ENCODE measurements at places on chromosomes 2 and 18.

DNA sequence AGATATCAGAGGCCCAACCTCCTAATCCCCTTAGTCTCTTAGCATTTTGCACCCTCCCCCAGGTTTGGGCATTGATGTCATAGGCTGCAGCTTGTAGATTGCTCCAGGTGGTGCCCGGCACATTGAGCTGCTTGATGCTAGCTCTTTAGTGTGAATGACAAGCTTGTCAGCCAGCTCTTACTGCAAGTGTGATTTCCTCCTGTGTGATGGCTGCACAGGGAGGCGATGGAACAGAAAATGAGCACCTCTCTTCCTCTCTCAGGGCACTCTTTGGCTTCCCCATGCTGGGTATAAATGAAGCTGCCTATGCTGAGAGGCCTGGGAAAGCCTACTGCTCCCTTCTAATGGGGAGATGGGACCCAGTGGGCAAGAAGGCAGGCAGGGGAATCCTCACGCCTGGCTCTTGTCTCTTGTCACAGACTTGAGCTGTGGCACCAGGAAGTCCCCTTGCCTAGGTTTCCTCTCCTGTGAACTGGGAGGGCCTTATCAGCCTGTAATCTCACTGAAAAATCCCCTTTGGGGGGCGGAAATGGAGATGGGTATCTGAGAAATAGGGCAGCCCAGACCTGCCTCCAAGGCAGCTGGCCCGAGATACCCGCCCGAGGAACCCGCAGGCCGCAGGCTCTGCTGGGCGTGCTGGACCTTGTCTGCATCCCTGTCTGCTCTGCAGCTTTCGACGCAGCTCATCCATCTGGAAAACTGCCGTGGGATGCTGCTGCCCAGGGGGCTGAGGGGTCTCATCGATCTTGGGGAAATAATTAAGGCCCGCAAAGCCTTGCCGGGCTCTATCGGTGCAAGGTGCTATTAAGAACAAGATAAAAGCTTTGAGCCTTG, 163.5 kb upstream of the CXCR4 start:
- no peak for DNase-seq

DNA sequence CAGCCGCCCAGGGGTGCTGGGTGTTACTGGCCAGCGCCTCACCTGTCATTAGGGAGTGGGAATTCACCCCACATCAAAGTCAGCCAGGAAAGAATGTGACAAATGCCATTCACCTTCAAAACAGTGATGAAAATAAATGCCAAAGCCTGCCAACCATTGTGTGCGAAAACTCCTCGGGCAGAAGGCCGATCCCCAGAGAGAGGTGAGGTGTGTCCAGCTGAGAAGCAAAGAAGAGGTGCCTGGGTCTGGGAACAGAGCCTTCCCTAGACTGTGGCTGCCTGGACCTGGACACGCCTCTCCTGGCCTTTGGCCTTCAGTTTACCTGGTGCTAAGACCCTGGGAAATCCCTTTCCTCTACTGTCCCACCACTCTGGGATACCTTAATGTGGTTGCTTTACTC, 142.7 kb downstream of the CYP26B1 start:
- DNase-seq = no peak

GRCh38 chr2:174634130-174635014, 36.8 kb upstream of the WIPF1 start:
- DNase-seq = no peak

GRCh38 chr2:26946841-26947784, 23.3 kb upstream of the MAPRE3 start:
- peak; percentile 19 for DNase-seq

- peak; percentile 81 for DNase-seq
Measured at GRCh38 chr2:96815326-96816126, 542 bp upstream of the CNNM3 start.

DNA sequence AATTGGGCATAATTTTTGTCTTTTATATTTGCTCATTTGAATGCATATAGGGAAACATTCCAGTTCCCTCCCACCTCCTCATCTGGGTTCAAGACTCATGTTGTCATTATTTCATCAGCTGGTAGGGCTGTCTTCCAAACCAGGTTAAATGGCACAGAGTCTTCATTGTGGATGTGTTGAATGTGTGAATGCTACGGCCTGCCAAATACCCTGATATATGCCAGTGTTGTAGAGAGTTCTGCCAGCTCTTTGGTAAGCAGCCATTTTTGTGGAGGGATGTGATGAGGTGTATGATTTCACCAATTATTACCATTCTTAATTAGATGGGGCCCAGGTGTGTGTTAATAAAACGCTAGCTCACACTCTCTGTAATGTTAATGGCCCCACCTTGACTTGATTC, 121.7 kb downstream of the LYPD6B start:
- DNase-seq = no peak

GRCh38 chr2:211846036-211846400, 692.6 kb downstream of the ERBB4 start:
- DNase-seq = no peak

GRCh38 chr2:492178-492577, 185.0 kb downstream of the TMEM18 start:
- no peak for DNase-seq

DNA sequence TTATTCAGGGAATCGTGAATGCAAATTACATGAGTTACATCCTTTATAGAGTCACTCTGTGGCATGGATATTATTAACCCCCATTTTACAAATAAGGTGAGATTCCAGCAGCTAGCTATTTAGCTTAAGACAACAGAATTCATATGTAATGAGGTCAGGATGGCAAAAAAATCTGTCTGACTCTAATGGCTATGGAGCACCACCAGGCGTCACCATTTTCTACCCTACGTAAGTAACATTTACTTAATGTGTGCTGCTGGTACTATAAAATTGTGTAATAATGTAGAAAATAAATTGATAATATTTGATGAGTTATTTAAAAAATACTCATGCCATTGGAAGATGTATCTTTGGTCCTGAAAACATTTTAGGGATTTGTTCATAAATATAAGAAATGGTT, 2040.1 kb upstream of the LRRTM1 start:
- DNase-seq = no peak

GRCh38 chr2:71330585-71331330, 824 bp upstream of the ZNF638 start:
- DNase-seq = no peak

DNA sequence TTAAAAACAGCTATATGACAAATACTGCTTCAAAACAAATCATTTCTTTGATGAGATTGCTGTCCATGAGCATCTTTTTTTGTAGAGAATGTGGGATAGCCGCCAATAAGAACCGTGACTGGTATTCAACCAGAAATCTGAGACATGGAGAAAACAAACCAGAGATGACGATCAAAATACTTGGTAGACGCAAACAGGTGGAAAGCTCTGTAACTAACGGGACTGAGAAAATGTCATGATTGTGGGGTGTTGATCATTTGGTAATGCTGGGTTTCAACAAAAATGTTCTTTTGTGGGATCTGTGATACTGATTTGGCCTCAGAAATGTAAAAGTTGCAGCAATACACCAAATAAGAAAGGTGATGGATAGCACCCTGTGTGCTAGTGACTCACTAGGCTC, 364.8 kb downstream of the NYAP2 start:
- DNase-seq = no peak

GRCh38 chr2:102284611-102285010, 26.8 kb upstream of the IL1RL1 start:
- DNase-seq = no peak

DNA sequence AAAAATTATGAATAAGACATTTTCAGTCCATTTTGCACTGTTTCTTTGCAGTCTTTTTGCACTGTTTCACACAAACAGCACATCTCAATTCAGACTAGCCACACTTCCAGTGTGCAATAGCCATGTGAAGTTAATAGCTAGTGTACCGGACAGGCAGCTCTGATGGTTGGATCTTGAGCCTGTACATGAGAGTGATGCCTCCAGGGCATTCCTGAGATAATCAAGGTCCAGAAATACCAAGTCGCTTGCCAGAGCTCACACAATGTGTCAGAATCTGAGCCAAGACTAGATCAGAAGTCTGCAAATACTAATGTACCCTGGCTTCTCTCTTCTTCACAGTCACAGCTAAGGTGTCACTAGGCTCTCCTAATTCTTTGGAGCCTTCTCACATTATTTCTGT, 180.2 kb downstream of the OSR1 start:
- DNase-seq = no peak

DNA sequence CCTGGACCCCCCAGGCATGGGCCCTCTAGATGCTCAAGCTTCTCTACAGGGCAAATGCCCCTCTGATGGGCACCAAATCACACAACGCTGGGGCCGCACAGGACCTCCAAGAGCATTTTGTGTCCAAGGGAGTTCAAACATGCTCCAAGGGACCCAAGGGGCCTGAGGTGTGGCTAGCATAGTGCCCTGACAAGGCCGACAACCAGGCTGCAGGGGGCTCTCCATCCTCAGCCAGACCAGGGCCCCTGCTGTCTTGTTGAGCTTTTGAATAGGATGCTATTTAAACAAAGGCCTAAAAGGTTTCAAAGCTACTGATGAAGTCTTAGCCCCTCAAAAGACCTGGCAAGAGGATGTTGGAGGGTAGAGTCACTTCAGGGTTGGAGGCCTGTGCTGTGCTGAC, 33.1 kb downstream of the EN1 start:
- no peak for DNase-seq

- no peak for DNase-seq
Measured at GRCh38 chr18:54909538-54909937, 49.7 kb downstream of the CCDC68 start.

GRCh38 chr2:102660574-102660973, 41.2 kb downstream of the SLC9A2 start:
- no peak for DNase-seq

- no peak for DNase-seq
Measured at GRCh38 chr2:162994718-162995117, 156.2 kb upstream of the KCNH7 start.

- no peak for DNase-seq
Measured at GRCh38 chr2:134392442-134393074, 138.7 kb downstream of the MGAT5 start.

GRCh38 chr2:234950730-234951663, 820 bp upstream of the SH3BP4 start:
- no peak for DNase-seq

- no peak for DNase-seq
Measured at GRCh38 chr18:36403896-36404820, 106.6 kb downstream of the FHOD3 start.

DNA sequence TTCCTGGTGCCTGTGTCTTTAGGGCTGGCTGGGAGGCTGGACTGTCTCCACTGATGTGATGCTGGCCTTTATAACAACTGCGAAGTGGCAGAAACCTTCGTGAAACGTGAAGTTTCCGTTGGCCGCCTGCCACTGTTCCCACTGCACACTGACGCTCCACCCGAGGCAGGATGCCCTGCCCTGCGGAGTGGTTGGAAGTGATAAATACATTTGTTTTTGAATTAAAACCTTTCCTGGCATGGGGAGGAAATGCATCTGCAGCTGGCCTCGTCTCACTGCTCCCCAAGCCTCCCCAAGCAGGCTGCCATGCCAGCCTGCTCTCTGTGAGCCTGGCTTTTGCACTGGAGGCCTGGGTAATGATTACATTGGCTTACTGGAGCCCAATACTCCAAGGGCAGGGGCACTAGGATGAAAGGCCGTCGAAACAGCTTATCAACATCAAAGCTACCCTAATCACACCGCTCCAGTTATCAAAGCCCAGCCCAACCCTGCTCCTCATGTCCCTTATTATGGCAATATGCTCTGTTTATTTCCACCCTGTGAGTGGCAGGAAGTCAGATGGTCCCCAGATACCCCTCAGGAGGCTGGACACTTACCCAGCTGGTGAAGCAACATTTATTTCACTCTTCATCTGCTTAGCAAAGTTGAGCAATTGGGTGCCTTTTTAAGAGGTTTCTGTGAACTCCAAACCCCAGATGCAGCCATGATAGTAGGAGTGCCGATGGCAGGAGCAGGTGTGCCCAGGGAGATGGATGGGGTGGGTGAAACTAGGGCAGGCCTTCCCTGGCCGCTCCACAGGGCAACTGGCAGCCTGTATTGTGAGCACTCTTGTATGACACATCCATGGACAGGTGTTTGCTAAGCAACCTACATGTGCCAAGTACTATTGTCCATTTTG, 97.4 kb upstream of the ITGA6 start:
- no peak for DNase-seq

- no peak for DNase-seq
Measured at GRCh38 chr2:149562324-149562723, 25.3 kb downstream of the MMADHC start.

GRCh38 chr18:53861185-53861584, 363.3 kb downstream of the MBD2 start:
- DNase-seq = no peak

DNA sequence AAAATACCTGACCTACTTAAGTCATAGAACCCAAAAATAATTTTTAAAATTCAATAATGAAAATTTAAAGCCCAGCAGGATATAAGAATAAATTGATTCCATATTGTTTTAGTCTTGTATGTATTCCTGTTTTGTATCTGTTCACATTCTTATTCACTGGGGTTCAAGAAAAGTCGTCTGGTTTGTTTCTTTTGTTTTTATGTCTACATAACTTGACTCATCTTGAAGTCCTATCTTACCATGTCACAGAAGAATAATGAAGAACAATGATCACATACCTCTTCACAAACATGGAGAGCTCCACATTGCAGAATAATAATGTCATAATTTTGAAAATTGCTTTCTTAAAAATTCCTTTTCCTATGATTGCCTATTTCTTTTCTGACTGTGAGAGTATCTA, 43.4 kb upstream of the LRP1B start:
- DNase-seq = no peak

- no peak for DNase-seq
Measured at GRCh38 chr2:47205576-47206141, 50.6 kb upstream of the STPG4 start.

DNA sequence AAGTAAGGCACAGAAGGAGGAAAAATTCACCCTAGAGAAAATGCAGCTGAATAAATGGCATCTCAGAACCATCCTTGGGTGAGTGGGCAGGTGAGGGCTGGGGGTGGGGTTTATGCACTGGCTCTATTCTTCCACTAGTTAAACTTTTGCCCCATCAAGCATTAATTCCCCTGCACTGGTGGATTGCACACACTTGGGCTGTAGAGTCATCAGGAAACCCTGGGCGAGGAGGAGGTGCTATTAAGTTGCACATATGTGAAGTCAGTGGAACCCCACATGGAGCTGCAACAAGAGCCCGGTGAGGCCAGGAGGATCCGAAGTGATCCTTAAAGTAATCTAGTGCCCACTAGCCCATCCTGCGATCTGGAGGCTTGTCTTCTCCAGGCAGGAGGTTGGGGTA, 6.8 kb upstream of the DNAJB2 start:
- no peak for DNase-seq

GRCh38 chr2:221289389-221289788, 282.7 kb downstream of the EPHA4 start:
- no peak for DNase-seq

Data from hypothalamus (tissue), 51 donors.